Activated CD4-positive, alpha-beta T cell treated with anti-CD3 and anti-CD28 coated beads, Interleukin-2, amount 50 U/mL, for 24 hours (primary cell): ENCODE measurements at places on chromosomes 12 and 14.

- no peak for DNase-seq
These were observed 501.2 kb downstream of the GALC start for GRCh38 chr14:87491816-87492215.

DNA sequence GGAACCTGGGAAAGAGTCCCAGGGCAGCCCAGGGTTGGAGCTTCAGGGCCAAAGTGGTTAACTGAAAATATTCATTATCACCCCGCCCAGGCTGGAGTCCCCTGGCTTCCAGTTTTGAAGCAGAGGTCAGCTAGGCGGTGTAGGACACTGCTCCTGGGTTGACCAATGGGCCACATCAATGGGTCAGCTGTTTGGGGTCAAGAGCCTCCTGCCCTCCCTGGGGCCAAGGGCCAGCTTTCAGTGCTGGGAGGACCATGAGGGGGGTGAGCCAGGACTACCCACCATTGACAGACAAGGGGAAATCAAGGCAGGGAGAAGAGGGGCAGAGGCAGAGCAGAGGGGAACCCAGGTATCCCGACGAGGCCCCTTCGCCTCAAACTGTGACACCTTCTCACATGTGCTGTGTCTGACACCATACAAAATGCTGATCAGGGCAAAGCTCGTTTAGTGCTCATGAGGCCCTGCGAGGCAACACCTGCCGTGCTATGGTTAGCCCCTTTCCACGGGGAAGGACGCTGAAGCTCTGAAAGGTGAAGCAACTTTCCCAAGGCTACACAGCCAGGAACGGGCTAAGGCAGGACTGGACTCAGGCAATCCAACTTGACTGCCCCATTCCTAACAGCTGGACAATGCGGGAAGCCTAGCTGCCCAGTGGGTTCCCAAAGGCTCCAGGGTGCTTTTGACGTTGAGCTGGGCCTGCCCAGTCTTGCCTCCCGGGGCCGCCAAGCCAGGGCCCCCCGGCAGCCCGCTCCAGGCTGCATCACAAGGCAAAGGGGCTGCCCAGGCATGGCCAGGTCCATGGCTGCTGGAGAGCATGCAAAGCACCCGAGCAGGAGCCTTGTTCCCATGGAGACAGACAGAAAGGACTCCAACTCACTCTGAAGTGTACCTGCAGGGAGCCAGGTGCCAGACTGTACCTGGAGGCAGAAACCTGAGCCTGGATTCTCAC lies 2.0 kb downstream of the SYNE3 start:
- no peak for DNase-seq

DNA sequence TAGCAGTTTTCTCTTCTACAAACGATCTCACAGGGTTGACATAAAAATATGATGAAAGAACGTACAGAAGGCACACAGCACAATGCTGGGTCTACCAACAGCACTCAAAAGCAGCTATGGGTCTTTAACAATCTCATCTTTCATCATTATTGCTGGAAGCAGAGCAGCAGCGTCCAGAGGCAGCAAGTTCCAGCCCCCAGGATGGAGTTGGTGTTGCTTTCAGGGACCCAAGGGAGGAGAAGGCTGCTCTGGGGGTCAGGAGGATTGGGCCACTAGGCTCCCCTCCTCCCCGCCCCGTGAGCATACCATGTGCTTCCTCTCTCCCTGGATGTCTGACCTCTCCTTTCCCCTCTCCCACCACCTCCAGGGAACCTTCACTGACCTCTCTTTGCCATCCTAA lies 13.3 kb downstream of the KCTD10 start:
- no peak for DNase-seq

DNA sequence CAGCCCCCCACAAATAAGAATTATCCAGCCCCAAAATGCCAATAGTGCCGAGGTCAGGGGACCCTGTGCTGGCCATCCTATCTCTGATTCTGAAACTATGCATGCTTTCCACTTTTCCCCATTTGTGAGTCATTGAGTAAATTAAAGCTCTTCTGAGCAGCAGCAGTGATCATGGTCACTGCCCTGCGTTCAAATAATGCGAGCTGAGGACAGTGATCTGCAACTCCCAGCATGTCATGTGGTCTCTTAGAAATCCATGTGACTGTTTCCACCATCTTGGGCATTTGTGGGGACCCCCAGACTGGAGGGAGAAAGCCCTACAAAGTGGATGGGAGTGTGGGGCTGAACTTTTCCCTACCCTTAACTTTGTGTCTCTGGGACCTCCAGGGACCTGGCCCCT lies 53.8 kb downstream of the C14orf132 start:
- DNase-seq, result no peak

GRCh38 chr14:76280221-76280620 lies 95.7 kb upstream of the ESRRB start:
- no peak for DNase-seq

- DNase-seq, result no peak
These were observed 136.8 kb upstream of the TBX3 start for GRCh38 chr12:114820796-114821195.
